ENCODE measurements at places on chromosomes 3 and 15.

DNA sequence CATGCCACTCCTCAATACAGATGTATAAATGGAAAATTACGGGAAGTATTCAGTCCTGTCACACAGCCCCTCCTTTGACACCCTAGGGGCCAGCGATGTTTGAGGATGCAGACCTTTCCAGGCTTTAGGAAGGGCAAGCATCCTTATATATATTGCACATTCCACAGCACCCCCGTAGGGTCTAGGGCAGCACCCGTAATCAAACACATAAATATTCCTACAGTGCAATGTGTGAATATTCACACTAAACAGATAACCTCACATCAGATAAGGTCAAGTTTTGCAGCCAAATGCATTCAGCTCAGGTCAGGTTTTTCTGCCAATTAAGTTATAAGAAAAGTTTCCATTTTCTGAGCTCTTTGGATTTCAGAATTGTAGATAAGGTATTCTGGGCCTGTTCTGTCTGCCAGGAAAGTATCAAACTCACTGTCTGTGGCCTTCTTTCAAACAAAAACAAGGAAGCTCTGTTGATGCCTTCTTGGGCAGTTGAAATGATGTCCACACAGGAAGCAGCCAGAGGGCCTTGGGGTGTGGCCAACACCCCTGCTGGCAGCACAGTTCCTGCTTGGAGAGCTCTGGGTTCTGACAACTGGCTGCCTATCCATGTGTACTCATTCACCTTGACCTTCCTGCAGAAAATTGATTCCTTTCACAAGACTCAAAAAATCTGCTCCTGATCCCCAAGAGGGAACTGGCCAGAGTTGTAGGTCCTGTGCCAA is 427.0 kb downstream of the NTRK3 start:
- DNase-seq = no peak

DNA sequence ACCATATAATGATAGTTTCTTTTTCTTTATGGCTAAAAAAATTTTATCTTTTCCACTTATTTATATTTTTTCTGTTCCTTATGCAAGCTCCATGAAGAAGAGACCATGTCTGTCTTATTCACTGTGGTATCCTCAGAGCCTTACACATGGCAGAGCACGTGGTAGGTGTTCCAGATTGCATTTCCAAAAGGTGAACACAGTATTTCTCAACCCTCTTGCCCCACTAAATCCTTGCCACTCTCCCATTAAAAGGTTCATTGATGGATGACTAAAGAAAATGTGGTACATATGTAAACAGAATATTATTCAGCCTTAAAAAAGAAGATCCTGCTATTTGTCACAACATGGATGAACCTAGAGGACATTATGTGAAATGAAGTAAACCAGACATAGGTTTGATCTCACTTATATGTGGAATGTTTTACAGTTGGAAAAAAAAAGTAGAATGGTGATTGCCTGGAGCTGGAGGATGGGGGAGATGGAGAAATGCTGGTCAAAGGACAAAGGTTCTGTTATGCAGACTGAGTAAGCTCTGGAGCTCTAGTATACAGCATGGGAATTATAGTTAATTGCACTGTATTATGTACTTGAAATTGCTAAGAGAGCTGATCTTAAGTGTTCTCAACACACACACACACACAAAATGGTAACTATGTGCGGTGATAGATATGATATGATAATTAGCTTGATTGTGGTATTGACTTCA is 266.7 kb downstream of the CNTN3 start:
- DNase-seq = no peak

DNA sequence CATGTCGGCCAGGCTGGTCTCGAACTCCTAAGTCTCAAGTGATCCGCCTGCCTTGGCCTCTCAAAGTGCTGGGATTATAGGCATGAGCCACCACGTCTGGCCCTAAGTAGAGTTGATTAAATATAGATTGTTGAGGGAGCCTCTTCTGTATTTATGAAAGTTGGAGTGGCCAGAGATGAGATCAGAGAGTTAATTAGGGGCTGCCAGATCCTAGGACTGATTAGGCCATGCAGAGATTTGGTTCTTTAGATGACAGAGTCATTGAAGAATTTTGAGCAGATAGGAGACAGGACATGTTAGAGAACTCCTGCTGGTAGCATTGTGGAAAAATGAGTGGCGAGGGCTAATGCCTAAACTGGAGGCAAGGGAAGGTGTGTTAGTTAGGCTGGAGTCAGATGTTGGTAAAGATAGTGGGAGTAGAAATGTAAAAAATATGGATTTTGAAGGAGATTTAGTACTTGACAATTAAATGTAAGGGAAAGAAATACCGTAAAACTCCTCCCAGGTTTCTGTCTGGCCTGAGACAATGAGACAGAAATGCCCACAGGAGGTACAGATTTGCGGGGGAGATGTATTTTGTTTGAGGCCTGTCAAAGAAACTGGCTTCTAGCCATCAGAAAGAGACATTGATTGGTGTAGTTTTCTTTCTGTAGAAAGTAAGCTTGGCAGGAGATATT is 23.4 kb downstream of the SACM1L start:
- no peak for DNase-seq

DNA sequence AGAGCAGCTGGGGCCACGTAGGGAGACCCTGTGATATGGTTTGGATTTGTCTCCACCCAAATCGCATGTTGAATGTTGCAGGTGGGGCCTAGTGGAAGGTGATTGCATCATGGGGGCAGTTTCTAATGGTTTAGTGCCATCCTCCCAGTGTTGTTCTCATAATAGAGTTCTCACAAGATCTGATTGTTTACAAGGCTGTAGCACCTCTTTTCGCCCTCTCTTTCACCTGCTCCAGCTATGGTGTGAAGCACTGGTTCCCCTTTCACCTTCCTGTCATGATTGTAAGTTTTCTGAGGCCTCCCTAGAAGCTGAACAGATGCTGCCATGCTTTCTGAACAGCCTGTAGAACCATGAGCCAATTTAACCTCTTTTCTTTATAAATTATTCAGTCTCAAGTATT is 198.9 kb upstream of the CBLB start:
- no peak for DNase-seq

DNA sequence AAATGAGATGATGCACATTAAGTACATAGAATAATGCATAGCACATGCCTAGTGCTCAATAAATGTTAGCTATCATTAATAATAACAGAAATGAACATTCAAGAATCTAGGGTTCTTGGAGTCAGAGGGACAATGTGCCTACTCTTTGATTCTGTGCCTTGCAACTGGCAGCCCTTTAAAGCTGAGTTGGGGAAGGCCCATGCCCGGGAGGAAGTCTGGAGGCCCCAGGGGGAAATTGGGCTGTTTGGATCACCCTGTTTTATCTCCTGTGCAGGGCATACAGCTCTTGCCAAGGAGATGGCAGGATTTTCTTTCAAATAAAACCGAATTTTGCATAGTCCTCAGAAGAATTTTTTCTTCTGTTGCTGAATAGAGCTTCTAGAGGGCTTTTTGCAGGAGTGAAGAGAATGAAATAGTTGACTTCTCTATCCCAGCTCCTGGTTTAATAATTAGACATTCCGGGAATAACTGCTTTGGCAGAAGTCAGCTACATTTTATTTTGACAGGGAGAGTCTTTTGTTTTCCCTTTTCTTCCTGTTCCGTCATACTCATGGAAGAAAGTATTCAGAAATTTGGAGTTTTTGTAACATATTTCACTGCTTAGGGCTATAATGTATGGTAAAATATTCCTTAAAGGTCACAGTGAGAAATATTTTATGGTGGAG is 18.0 kb upstream of the KCNAB1 start:
- DNase-seq = no peak

- no peak for DNase-seq
Observed at GRCh38 chr15:70127288-70127746, 29.6 kb upstream of the TLE3 start.

GRCh38 chr3:165919284-165919683 is 82.1 kb upstream of the BCHE start:
- no peak for DNase-seq

GRCh38 chr15:78072080-78072892 is 5.2 kb downstream of the TBC1D2B start:
- no peak for DNase-seq

DNA sequence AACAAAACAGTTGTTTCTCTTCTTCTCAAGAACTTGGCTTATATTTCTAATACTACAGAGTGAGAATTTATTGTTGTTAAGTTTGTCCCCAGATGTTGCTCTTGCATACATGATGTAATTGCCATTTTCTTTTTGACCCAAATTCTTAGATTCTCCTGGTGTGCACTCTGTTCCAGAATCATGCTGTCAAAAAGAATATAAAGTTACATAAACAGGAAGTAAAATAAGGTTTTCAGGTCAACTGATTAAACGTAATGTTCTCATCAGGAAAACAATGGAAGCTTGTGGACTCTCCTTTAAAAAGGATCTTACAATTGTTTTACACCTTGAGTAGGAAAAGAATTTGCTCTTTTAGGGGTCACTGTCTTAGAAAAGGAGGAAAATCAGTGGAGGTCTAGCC is 121.8 kb downstream of the ADAM10 start:
- no peak for DNase-seq

GRCh38 chr3:174294616-174295015 is 564.5 kb upstream of the NAALADL2 start:
- DNase-seq = no peak

DNA sequence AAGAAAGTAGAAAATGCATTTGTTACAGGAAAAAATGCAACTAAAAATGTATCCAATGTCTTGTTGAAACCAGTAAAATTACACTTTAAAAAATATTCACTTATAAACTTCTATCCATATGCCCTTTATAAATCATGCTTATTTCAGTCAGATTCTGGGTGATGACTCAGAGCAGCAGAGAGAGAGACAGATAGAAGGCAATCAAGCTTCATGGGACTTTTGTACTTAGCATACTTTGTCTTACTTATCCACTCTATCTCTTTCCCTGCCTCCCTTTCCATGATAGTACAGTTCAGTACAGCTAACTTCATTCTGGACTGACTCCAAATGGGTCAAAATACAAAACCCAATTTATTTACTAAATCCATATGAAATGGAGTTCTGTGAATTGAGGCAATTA is 1438.2 kb downstream of the ZPLD1 start:
- no peak for DNase-seq

DNA sequence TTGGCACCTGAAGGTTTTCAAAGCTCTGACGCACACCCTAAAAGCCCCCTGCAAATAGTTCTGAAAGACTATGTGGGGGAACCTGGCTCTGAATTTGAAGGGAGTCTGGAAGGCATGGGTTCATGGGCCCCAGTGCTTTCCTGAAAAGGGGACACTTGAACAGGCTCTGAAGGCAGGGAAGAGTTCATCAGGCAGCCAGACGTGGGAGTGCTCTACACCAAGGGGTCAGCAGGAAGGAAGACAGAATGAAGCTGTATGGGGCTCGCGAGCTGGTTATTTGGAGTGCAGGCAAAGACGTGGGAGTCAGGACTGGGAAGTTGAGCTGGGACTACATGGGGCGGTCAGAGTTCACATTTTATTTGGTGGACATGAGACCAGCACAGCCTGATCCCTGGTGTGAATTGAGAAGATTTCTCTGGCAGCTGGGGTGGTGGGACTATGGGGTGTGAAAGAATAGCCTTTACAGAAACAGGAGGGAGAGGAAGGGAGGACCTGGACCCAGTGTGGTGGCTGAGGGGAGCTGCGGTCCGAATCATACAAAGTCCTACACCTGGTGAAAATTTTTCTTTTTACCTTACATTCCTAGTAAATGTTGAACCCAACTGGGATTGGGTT is 12.6 kb downstream of the ABHD6 start:
- DNase-seq = no peak

DNA sequence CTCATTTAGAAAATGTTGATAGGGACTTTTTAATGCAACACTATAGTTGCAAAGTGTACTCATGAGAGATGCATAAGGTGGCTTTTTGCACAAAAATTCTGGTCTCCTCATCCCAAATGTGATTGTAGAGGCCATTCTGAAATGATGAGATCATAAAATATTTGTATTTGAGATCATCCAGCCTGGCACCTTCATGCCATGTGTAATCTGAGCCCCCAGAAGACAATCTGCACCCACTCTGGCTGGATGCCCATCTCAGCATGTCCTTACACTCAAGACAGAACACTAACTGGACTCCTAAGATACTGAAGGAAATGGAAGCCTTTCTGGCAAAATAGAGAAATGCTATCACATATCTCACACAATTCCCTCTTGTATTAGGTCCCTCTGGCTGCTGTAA is 49.2 kb downstream of the SLC7A14 start:
- DNase-seq = no peak

DNA sequence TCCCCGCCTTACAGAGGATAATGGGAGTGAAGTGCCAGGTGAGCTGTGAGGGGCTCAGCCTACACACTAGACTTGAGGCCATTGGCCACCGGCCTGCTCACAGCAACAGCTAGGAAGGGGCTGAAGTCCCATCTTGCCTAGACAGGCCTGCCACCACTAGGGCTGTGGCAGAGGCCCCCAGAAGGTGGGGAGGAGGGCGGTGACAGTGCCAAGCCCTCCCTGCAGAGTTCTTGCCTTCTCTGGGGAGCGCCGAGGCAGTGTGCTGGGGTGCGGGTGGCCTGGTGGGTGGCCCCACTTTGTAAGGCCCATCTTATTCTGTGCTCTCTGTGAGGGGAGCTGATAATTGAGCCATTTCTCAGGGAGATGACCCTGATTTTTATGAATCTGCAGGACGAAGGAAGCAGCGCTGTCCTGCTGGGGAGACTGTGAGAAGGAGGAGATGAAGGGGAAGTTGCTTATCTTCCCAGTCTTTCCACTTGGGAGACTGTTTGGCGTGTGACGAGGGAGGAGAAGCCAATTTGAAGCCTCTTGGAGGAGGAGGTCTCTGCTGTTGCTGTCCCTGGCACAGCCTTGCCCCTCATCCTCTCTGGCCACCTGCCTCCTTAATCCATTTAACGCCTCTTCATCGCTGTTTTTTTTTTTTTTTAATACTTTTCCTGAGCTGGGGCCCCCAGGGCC is 104.3 kb downstream of the LINGO1 start:
- DNase-seq = no peak

DNA sequence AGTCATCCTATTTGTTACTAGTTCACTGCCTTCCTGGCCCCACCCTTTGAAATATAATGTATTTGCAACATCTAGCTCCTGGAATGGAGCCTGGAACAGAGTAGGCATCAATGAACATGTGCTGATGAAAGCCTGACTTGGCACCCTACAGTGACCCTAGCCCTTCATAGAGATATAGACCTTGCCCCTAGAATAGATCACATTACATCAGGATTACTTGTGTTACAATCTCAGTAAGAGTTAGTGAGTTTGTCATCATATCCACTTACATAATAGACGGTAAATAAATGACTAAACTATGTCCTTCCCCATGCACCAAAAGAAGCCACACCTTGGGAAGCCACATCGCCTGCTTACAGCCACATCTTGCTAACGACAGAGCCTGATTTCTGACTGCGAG is 110.5 kb upstream of the WNT5A start:
- no peak for DNase-seq

GRCh38 chr3:49906073-49906743 is 2.5 kb upstream of the MST1R start:
- no peak for DNase-seq

GRCh38 chr3:171156401-171157010 is 130.0 kb upstream of the SLC2A2 start:
- no peak for DNase-seq

- DNase-seq = no peak
Observed at GRCh38 chr3:31420311-31420710, 112.4 kb upstream of the STT3B start.

- DNase-seq = no peak
Observed at GRCh38 chr3:94083261-94083660, 20.4 kb downstream of the NSUN3 start.

- DNase-seq = peak; percentile 92
Observed at GRCh38 chr15:91263632-91264531, 163.8 kb downstream of the SV2B start.
